ENCODE measurements at places on chromosomes 2 and 18.

- DNase-seq: no peak
Measured at GRCh38 chr2:126911111-126911796, 12.6 kb downstream of the TEX51 start.

- DNase-seq: no peak
Measured at GRCh38 chr2:236319036-236319435, 54.8 kb upstream of the ASB18 start.

DNA sequence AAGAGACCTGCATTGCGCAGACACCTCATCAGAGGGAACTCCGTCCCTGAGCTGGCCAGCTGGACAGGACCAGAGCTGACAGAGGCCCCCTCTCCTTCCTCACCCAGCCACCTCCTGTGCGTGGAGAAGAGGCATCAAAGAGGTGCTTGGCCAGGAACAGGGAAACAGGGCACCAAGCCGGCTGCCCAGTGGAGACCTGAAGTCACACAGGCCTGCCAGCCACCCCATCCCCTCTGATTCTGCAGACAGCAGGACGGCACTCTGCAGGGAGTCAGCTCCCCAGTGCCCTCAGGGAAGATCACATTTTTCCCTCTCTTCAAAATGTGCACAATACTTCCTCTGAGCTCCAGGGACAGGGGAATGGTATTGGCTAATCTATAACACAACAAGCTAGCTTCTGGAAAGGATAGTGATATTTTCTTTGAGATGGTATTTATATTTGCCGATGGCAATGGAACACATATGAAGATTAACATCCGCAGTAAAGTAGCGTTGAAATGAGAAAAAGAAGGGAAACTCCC is 30.5 kb downstream of the SLC1A4 start:
- DNase-seq: no peak

DNA sequence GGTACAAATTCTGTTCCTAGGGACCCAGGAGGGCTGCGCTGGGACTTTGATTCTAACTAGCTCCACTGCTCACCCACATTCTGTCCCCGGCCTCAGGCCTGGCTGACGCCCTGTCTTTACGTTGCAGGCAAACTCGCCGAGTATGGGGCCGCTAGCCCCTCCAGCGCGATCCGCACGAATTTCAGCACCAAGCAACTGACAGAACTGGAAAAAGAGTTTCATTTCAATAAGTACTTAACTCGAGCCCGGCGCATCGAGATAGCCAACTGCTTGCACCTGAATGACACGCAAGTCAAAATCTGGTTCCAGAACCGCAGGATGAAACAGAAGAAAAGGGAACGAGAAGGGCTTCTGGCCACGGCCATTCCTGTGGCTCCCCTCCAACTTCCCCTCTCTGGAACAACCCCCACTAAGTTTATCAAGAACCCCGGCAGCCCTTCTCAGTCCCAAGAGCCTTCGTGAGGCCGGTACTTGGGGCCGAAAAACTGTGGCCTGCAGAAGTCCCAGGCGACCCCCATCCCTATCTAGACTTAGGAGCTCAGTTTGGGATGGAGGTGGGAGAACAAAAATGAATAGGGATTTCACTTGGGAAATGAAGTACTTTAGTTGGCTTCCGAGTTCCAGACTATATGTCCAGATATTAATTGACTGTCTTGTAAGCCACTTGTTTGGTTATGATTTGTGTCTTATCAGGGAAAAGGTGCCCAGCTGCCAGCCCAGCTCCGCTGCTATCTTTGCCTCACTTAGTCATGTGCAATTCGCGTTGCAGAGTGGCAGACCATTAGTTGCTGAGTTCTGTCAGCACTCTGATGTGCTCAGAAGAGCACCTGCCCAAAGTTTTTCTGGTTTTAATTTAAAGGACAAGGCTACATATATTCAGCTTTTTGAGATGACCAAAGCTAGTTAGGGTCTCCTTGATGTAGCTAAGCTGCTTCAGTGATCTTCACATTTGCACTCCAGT is 1.5 kb downstream of the HOXD1 start:
- no peak for DNase-seq

- DNase-seq: no peak
Measured at GRCh38 chr2:196954001-196954400, 27.5 kb upstream of the PGAP1 start.

- DNase-seq: peak; percentile 49
Measured at GRCh38 chr18:596288-596881, 403 bp upstream of the CLUL1 start.

GRCh38 chr2:31054842-31055388 is 83.3 kb downstream of the GALNT14 start:
- no peak for DNase-seq

- DNase-seq: no peak
Measured at GRCh38 chr2:42976351-42976750, 184.0 kb upstream of the HAAO start.

GRCh38 chr2:168500516-168500915 is 44.4 kb downstream of the CERS6 start:
- DNase-seq: no peak

DNA sequence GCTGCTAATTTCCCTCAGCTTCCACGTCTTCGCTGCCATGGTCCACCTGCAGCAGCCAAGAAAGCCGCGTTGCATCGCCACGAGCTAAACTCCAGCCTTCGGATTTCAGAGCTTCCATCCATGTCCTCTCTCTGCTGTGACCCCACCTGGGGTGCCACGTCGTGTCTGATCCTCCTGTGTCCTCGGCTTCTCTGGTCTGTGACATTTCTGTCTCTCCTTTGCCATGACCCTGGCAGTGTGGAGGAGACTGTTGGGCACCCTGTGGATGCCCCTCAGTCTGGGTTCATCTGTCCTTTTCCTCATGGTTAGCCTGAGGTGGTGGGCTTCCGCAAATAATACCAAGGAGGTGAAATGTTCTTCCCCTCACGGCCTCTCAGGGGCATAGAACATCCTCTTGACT is 106.8 kb downstream of the RTP5 start:
- DNase-seq: no peak

DNA sequence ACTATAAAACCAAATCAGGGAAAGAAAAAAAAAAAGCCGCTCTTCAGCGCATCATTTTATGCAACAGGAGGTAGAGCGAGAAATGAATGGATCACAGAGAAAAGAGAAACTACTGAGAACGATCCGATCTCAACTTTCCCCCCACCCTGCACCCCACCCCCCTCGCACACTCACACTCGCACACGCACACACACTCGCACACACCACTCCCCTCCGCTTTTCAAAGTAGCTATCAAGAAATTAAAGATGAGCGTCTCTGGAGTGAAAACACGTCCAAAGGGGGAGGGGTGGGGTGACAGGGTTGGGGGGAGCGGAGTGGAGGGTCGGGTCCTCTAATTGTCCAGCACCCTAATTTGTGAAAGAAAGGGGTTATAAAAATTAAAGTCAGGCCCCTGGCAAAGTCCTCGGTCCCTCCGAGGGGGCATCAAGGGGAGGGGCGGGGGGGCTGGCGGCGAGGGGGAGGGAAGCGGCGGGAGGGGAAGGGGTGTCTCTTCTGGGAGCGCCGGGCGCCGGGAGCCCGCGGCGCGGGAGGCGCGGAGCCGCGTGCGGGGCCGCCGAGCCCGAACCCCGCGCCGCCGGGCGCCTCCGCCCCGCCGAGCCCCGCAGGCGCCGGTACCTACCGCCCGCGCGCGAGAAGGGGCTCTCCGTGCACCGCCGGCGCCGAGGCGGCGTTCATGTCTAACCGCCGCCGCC is 428 bp downstream of the TCF4 start:
- DNase-seq: no peak

GRCh38 chr2:6724605-6725140 is 141.0 kb downstream of the CMPK2 start:
- no peak for DNase-seq

DNA sequence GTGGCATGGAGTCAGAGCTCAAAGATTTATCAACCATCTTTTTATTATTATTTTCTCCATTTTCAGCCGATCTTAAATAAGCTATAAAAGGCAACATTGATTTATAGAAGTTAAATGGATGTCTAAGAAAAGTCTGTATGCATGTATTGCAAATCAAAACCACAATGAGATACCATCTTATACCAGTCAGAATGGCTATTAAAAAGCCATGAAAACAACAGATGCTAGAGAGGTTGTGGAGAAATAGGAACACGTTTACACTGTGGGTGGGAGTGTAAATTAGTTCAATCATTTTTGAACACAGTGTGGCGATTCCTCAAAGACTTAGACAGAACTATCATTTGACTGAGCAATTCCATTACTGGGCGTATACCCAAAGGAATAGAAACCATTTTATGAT is 731.0 kb downstream of the CNTNAP5 start:
- DNase-seq: no peak

- DNase-seq: no peak
Measured at GRCh38 chr18:48300463-48300961, 108.7 kb downstream of the ZBTB7C start.

DNA sequence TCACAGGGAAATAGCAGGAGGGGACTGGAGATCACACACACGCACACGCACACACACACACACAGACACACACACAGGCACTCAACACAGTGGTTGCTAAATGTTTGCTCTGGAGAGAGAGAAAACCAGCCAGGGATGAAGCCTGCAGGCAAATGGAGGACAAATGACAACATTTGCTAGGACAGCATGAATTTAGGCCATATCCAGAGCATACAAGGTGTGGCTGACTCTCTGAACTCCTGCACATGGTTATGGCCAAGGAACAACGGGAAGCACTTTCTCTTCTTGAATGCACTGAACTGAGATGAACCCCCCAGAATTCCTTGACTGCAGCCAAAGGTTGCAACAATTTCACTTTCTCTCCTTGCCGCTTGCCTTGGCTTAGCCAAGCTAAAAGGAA is 230.0 kb upstream of the RASGRP3 start:
- DNase-seq: no peak

GRCh38 chr2:172096626-172097547 is 5.8 kb downstream of the DLX2 start:
- no peak for DNase-seq

DNA sequence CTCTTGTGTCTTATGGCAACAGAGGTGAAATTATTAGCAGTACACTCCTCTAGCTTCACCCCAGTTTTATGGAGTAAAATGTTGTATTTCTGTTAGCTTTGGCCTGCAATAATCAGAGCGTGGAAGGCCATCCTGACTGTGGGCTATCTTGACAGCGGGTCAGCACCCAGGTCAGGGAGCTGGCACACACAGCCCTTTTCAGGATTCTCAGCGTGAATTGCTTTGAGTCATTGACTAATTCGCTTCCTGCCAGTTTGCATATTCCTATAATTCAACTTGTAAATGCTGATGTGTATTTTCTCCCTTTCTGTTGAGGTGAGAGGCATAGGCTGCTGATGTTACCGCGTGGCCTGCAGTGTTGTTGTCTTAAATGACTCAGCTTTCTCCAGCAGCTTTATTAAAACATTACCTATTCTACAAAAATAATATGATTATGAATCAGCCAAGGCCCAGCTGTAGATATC is 109.6 kb upstream of the EML6 start:
- no peak for DNase-seq

- DNase-seq: no peak
Measured at GRCh38 chr18:41391616-41392595, 563.1 kb upstream of the PIK3C3 start.

GRCh38 chr2:129802290-129802689 is 177.2 kb upstream of the RAB6C start:
- DNase-seq: no peak
